PC-9 (cell line): ENCODE measurements at places on chromosomes 11 and 22. TPM values are rescaled to one million over a fixed set of nuclear protein-coding genes. Genes with fewer than 3 reads are reported as not detected.

Gene PATE4
- not detected in 2 replicates for total RNA-seq

Gene ZNF70
- 2.8 and 2.9 TPM in 2 replicates for total RNA-seq

Gene CLDN5
- total RNA-seq, result not detected in 2 replicates

Gene OR5L1
- total RNA-seq, result not detected in 2 replicates

Gene MMP12
- total RNA-seq, result not detected in 2 replicates

Gene FXYD2
- not detected in 2 replicates for total RNA-seq

Gene CHADL
- total RNA-seq, result 0.63 and 0.74 TPM in 2 replicates

Gene APOBEC3H
- total RNA-seq, result 1.5 and 2.5 TPM in 2 replicates

Gene IFTAP
- 18.9 TPM in 2 replicates for total RNA-seq

Gene NFRKB
- total RNA-seq, result 37.8 and 39.2 TPM in 2 replicates

Gene DBX1
- not detected in 2 replicates for total RNA-seq

Gene MOGAT2
- total RNA-seq, result not detected in 2 replicates

Gene CECR2
- not detected in 2 replicates for total RNA-seq

Gene TTC28
- total RNA-seq, result 6.7 and 8.5 TPM in 2 replicates

Gene SPON1
- total RNA-seq, result 0.48 and 0.70 TPM in 2 replicates

Gene GUCY1A2
- total RNA-seq, result not detected in 2 replicates

Gene APOA1
- total RNA-seq, result not detected in 2 replicates

Gene TBX10
- not detected in 2 replicates for total RNA-seq

Gene APOBEC3F
- total RNA-seq, result 28.3 and 29.6 TPM in 2 replicates
